Right hindlimb (tissue), 1 donor: ENCODE measurements at places on chromosomes 11 and 22.

GRCh38 chr11:64687643-64688533 lies 35.1 kb downstream of the NRXN2 start:
- DNase-seq: peak; percentile 38

DNA sequence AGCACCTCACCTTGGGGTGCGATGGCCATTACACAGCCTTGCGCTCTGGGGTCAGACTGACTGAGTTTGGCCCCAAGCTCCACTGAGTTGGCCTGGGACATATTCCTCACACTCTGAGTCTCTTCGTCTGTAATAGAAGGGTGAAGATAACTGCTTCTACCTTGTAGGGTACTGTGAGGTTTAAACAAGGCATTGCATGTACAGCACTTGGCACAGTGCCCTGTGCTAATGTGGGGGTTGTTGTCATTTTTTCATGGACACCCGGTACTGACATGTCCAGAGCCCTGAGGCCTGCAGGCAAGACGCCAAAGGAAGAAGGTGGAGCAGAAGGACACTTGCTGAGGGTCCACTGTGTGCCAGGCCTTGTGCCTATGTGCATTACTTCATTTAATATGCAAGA lies 50.7 kb downstream of the OTOG start:
- no peak for DNase-seq

- peak; percentile 23 for DNase-seq
Measured at GRCh38 chr11:96614846-96615245, 225.0 kb downstream of the JRKL start.

DNA sequence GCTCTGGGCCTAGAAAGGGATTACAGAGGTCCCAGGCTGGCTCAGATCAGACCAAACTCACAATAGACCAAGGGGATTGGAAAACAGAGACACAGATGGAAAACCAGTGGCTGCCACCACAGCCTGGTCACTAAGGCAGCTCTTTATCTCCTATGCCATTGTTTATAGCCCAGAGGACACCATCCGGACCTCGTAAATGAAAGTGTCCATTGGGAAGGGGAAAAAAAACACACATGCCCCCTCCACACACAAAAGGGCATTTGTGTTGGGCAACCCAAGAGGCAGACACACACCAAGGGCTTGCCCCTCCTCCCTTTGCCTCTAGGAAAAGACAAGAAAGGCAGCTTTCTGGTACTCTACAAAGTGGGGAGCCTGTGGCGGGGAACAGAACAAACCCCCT lies 85.9 kb downstream of the GAB2 start:
- DNase-seq: no peak

- no peak for DNase-seq
Measured at GRCh38 chr11:107157146-107157808, 139.0 kb upstream of the GUCY1A2 start.

GRCh38 chr11:34305193-34305592 lies 52.6 kb downstream of the ABTB2 start:
- no peak for DNase-seq

GRCh38 chr11:16001044-16001568 lies 355.2 kb downstream of the SOX6 start:
- no peak for DNase-seq

GRCh38 chr11:78441956-78442355 lies 24.3 kb upstream of the GAB2 start:
- no peak for DNase-seq

DNA sequence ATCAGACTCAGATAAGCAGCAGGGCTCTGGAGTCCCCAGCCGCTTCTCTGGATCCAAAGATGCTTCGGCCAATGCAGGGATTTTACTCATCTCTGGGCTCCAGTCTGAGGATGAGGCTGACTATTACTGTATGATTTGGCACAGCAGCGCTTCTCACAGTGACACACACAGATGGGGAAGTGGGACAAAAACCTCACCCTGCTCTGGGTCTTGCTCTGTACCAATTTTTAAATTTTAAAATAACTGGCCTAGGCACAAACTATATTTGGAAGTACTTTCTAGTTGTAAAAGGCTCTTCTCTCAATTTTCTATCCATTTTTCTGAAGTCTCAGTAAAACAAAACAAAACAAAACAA lies 131.7 kb downstream of the VPREB1 start:
- DNase-seq: no peak

DNA sequence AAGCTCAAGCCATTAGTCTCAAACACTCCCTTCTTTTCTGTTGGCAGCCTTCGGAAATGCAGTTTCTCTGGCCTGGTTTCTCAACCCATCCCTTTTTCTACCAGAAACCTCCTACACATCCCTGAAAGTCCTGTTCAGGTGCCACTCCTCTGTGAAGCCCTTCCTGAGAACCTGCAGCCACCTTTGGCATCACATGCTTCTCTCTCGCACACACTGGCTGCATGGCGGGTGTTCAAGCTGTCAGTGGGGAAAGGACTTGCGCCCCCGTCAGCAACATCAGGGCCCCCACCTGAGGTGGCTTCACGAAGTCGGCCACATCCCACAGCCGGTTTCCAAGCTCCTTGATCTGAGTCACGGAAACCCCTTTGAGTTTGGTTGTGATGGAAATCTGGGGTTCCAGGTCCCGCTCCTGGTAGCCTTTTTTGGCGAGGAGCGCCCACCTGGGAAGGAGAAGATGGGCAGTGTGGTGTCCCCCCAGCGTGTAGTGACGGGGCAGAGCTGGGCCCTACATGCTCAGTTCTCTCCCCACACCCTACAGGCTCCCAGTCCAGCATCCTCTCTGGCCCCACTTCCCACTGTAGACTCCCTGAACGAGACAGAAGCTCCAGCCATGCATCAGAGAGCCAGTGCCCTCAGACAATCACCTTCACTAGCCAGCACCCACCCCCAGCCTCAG lies 1.7 kb upstream of the LRRC74B start:
- DNase-seq: no peak

DNA sequence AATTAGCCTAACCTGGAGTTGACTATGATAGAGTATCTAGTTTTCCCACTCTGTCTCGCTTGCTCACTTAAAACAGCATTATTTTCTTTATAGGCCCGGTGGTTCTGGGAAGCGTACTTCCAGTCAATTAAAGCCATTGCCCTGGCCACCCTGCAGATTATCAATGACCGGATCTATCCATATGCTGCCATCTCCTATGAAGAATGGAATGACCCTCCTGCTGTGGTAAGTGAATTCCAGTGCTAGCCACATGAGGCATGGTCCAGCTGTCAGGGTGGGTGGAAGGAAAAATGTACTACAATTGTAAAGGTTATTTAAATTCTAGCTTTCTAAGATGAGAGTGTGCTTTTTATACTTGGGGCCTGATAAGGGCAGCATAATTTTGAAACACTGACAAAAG lies 76.0 kb downstream of the EXT2 start:
- DNase-seq: no peak

- no peak for DNase-seq
Measured at GRCh38 chr11:103794262-103794661, 242.2 kb upstream of the DDI1 start.

GRCh38 chr11:129728581-129728980 lies 87.1 kb upstream of the TMEM45B start:
- DNase-seq: no peak

- DNase-seq: peak; percentile 90
Measured at GRCh38 chr22:31345331-31346254, 553 bp downstream of the PATZ1 start.

DNA sequence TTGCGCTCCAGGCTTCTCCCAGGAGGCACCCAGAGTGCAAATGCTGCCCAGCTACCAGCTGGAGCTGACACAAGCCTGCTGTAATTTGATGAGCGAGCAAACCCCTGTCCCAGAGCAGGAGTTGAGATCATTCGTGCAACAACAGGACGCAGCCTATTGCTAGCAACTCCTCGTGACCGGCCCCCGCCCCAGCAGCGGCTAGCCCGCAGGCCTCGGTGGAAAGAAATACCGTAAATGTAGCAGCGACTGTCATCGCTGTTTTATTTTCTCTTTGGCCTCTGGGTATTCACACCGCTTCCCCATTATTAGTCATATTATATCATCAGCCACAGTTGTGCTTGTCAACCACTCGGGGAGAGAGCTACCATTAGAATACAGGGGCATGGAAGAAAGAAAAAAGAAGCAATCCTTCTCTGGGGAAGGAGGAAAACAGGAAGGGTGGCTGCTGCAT lies 59.2 kb upstream of the ATXN10 start:
- peak; percentile 86 for DNase-seq

DNA sequence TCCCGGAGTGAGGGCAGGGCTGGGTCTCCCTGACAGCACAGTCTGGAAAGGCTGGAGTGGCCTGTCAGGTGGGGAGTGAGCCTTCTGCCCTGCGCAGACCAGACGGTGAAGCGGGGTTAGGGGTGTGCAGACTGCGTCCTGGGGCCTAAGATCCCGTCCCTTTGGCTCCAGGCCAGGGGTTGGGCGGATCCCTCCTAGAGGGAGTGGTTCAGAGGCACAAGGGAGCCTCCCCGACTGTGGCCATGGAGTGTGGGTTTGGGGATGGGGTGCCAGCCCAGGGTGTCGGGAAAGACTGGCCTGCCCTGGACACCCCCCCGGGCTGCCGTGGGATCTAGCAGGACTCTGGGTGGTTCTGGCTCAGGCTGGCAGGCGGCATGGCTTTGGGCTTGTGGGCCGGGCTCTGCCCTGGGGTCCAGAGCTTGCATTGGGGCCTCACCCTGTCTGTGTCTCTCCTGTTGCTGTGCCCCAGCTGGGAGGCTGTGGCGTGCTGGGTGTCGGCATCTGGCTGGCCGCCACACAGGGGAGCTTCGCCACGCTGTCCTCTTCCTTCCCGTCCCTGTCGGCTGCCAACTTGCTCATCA lies 19.5 kb downstream of the TSPAN4 start:
- DNase-seq: no peak

DNA sequence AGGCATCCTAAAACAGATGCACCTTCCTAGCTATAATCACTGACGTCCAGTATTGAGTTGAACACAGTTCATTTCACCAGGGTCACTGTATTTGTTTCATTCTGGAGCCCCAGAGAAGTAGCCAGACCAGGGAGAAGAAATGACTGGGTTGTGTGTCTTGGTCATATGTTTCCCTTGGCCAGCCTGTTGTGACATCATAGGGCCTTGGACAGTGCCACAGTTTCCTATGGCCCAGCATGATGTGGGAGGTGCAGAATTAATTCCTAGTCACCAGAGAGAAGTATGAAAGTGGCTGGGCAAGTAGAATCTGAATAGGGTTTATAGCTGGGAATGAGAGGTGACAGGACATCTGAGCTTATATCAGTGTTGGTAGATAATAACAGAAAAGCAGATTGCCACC lies 84.0 kb upstream of the ZBED5 start:
- no peak for DNase-seq

- no peak for DNase-seq
Measured at GRCh38 chr11:69500285-69501120, 19.0 kb downstream of the LINC01488 start.

DNA sequence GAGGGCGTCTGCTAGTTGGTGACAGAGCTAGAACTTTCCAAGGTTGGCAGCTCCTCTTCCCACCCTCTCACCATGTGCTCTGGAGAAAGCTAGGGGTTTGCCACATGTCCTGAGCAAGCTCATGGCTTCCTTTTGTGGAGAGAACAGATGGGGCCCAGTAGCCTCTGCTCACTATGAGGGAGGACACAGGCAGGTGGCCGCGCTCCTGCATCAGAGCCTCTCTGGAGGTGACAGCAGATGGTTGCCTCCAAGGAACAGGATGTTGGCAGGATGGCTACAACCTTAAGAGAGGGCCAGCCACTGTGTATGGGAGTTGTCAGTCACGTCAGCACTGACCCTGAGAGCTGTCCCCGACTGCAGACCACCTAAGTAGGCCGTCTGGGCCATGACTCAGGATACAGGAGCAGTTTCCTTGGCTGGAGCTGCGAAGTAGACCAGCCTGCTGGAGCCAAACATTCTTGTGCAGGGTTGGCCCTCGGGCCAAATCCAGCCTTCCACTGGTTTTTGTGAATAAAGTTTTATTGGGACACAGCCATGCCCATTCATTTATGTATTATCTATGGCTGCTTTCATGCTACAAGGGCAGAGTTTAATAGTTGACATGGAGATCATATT lies 28.0 kb downstream of the SGSM1 start:
- no peak for DNase-seq
